CD4-positive, alpha-beta T cell treated with Interleukin-15 for 1 hour (primary cell): ENCODE measurements at places on chromosomes 1 and 21.
A peak's percentile ranks its signal among the peaks of the same experiment; 100 is the strongest.

- no peak for DNase-seq
Measured at GRCh38 chr1:80250573-80251168, 1244.1 kb upstream of the ADGRL4 start.

- no peak for DNase-seq
Measured at GRCh38 chr21:42012344-42012743, 2.2 kb upstream of the ZBTB21 start.

- DNase-seq: no peak
Measured at GRCh38 chr1:115067161-115067859, 22.0 kb downstream of the TSPAN2 start.

GRCh38 chr1:207999274-207999915, 88.5 kb upstream of the CD34 start:
- DNase-seq: no peak

DNA sequence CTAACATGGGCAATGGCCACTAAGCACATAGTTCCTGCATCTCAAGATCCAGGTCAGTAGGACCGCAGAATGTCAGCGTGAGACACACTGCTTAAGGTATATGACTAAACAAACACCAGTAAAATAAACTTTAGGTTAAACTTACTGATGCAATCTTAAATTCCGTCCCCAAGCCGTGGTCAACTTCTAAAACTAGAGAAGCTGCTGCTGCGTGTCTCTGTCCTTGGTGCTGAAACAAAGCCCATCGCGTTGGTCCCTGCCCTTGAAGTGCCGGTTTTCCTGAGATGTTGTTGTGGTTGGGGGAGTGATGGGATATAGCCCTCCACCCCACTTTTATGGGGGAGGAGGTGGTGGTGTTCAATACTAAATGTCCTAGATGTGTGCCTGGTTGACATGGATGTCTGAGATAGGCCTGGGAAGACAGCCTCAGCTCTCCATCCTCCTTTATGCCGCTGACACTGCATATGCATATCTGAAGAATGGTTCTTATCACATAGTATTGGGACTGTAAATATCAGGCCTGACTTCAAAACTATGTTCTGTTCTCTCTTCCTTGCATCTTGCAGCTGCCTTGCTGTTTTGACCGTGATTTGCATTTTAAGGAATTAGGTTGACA, 72.0 kb upstream of the KCNA3 start:
- DNase-seq: peak; percentile 23
